T-helper 1 cell (primary cell): ENCODE measurements at places on chromosomes 6 and 20.
A peak's percentile ranks its signal among the peaks of the same experiment; 100 is the strongest.

- DNase-seq = no peak
These were observed 48.3 kb downstream of the ECT2L start for GRCh38 chr6:138844192-138844591.

DNA sequence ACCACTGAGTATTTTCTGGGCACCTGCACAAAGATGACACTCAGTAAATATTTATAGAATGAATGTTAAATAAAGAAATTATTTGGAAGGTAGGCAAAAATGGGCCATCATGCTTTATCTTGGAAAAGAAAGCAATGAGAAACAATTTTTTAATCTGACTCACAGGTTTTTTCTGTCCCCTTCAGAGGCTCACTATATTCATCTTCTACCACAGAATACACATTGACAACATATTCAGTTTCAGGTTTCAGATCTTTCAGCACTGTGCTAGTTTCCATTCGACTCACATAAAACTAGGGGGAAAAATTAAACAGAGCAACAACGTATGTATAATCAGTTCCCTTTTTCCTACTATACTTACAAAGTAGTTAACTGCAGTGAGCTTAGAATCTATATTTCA, 58.3 kb downstream of the COL12A1 start:
- DNase-seq = no peak

- DNase-seq = peak; percentile 49
These were observed 174.1 kb downstream of the BMP7 start for GRCh38 chr20:57092112-57092899.

DNA sequence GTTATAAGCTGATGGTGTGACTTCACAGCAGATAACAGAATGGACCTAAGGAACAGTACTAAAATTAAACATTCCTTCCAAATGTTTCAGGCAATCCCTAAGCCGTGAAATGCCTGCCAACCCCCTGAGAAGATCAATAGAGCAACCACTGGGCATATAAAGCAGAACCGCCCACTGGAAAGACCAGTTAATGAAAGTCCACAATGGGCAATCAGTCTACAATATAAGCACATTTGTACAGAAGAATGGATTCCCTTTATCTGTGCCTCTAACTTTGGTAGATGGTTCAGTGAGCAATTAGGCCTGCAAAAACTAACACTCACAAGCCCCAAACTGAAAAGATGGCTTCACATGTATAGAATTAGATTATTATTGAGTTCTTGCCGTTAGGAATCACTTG, 286.6 kb downstream of the UBE3D start:
- DNase-seq = no peak
